Regular cardiac myocyte (primary cell): ENCODE measurements at places on chromosomes 11 and 22. TPM values are rescaled to one million over a fixed set of nuclear protein-coding genes. Genes with fewer than 3 reads are reported as not detected.

Gene MYOD1
- total RNA-seq, result not detected in 2 replicates

Gene ST14
- total RNA-seq, result under 0.01 TPM in 2 replicates

Gene OR2AG2
- total RNA-seq, result under 0.01 and 0.28 TPM in 2 replicates

Gene NAALADL1
- 16.9 and 21.4 TPM in 2 replicates for total RNA-seq

Gene SPA17
- total RNA-seq, result 8.2 and 13.0 TPM in 2 replicates

Gene MS4A3
- total RNA-seq, result not detected in 2 replicates
